ENCODE measurements at places on chromosomes 4 and X. TPM values are rescaled to one million over a fixed set of nuclear protein-coding genes. Genes with fewer than 3 reads are reported as not detected.

- peak; percentile 72 for DNase-seq
Measured at GRCh38 chr4:40325406-40326019, 9.6 kb upstream of the CHRNA9 start.

GRCh38 chr4:128155231-128155855, 94.2 kb downstream of the LARP1B start:
- DNase-seq, result no peak

DNA sequence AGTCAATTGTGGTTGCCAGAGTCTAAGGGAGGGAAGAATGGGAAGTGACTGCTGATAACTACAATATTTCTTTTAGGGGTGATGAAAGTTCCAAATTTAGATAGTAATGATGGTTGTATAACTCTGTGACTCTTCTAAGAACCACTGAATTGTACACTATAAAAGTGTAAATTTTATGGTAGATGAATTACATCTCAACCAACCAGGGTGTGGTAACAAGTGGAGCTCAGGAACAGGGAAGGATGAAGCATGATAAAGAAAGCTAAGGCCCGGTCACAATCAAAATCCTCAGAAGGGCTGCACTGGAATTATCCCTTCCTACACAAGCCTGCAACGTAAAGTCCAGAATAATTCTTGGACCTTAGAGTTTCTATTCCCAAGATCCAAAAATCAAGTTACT, 143.2 kb downstream of the PPARGC1A start:
- no peak for DNase-seq

ASB5 gene
- total RNA-seq, result 0.57 TPM

GRCh38 chrX:50973199-50973598, 62.7 kb downstream of the BMP15 start:
- no peak for DNase-seq

GRCh38 chr4:89889289-89889688, 5.4 kb upstream of the MMRN1 start:
- DNase-seq, result peak; percentile 10

GRCh38 chr4:143399113-143399949, 62.7 kb downstream of the GAB1 start:
- DNase-seq, result peak; percentile 38

DNA sequence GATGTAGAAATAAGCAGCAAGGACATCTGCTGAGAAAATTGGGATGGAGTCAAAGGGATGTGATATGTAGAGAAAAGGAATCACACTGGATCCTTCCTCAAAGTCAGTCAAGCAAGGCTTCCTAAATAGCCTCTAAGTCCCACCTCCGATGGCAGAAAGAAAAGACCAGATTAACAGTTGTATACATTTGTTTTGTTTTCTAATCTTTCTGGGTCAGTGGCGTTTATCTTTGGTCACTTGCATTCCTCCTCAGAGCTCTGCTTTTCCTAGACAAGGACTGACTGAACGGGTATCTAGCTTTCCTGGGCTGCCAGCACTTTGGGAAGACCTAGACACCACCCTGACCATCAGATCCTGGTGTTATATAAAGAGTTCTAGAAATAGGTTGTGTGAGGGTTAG, 23.2 kb downstream of the PACRGL start:
- no peak for DNase-seq

- DNase-seq, result no peak
Measured at GRCh38 chrX:97797076-97797475, 913.4 kb downstream of the RPA4 start.

DNA sequence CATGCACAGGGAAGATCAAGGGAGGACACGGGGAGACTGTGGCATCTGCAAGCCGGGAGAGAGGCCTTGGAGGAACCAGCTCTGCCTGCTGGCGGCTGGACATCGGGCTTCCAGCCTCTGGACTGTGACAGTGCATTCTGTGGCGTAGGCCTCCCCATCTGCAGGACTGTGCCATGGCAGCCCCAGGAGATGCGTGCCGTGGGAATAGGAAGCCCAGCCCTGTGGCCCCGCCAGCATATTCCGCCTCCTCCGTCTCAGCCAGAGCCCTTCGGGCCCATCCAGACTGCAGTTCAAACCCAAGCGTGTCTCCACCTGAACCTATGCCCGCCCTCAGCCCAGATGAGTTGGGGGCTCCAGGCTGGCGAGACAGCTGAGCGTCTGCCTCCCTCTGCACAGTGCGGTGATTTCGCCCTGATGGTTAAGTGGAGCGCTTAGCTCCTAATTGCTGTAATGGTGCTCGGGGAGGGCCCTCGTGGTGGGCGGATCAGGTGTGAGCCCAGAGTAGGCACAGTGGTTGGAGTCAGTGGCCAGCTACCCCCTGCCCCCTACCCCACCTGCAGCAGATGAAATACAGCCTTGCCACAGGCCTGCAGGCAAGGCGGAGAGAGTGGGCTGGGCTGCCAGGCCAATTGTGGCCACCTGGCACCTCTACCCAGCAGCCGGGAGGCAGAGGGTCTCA, 133.9 kb downstream of the HMX1 start:
- DNase-seq, result no peak

- DNase-seq, result no peak
Measured at GRCh38 chrX:57137501-57137900, 304 bp upstream of the SPIN2A start.

SOWAHB gene
- not detected for total RNA-seq

IGSF1 gene
- 0.89 TPM for total RNA-seq

DNA sequence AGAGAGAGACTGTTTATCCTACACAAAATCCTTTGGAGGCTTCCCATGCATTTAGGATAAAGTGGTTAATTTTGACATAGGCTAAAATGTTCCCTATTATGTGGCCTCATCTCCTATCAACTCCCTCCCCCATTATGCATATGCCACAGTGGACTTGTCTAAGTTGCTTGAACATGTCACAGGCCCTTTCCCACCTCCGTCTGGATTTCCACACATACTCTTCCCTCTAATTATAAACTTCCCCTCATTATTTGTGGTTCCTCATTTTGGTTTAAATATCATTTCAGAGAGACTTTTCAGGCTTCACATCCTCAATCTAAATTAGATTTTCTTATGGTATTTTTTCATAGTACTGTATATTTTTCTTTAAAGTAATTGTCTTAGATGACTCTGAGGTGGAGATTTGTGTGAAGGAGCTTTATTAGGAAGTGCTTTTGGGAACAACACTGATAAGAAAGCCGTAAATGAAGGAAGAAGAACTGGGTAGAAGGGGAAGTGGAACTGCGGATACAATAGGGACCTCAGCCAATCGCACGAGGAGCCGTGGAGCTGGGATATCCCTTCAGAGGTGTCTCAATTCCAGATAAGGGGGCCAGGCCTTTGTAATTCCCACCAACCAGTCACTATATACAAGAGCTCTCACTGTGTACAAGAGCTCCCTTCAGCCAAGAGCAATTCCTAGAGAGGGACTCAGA, 7.9 kb downstream of the C4orf17 start:
- no peak for DNase-seq

- DNase-seq, result no peak
Measured at GRCh38 chr4:7831330-7831729, 108.3 kb downstream of the AFAP1 start.

DNA sequence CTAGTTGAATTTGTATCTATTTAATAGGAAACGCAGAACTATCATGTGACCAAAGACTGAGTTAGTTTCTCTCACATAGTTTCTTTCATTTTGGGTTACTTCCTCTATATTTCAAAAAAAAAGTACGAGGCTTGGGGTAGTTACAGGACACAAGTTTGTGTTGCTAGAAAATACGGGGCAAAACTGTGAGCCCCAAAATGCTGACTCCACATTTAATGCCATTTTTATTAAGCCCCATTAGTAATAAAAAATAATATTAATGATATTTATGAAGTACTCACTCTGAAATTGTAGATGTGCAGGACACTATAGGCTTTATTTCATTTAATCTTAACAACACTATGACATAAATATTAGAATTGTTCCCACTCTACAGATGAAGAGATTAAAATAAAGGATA, 268.6 kb downstream of the DTHD1 start:
- DNase-seq, result no peak

GRCh38 chr4:24796620-24797019, 1.2 kb downstream of the SOD3 start:
- no peak for DNase-seq

DNA sequence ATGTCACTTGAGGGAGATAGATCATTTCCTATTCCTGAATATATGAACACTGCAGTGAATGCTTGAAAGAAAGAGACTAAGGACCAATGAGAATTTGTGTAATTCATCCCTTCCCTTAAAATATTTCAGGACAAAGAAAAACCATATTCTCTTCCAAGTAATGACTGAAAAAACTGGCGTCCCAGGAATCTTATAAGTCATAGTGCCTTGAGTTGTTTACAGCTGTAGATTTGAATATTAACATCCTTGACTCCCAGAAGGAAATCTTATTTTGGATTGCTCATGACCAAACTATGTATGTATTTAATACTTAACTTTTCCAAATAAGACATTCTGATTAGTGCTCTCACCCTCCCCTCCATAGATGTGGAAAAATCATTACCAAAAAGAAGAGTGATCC, 55.5 kb downstream of the CLDN22 start:
- DNase-seq, result peak; percentile 15

GRCh38 chr4:2276581-2277325, 14.8 kb upstream of the MXD4 start:
- DNase-seq, result no peak

AKAP14 gene
- total RNA-seq, result not detected

- DNase-seq, result no peak
Measured at GRCh38 chr4:47415719-47416118, 47.8 kb downstream of the COMMD8 start.

DNA sequence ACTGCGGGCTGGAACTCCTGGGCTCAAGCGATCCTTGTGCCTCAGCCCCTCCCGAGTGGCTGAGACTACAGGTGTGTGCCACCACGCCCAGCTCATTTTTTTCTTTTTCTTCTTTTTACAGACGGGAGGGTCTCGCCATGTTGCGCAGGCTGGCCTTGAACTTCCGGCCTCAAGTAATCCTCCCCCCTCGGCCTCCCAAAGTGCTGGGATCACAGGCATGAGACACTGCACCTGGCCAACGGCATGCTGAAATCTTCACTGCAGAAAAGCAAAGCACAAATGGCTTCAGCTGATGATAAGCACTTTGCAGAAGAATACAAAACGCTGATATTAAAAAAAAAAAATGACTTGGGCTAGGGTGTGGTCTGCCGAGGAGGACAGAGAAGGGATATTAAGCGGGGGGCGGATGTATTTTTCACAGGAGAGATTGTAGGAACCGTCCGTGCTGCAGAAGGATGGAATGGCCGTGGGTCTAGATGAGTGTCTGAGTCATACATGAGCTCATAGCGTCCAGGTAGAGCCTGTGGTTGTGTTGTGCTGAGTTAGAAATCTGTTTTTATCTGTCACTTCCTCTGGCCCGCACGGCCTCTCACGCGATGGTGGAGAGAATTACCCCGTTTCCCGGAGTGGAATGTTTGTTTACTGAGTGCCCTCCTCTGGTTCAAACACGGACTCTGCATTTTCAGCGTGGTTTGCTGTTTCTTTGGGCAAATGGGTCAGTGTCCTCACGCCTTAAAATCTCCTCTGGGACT, 8.5 kb upstream of the AKAP17A start:
- peak; percentile 92 for DNase-seq

DNA sequence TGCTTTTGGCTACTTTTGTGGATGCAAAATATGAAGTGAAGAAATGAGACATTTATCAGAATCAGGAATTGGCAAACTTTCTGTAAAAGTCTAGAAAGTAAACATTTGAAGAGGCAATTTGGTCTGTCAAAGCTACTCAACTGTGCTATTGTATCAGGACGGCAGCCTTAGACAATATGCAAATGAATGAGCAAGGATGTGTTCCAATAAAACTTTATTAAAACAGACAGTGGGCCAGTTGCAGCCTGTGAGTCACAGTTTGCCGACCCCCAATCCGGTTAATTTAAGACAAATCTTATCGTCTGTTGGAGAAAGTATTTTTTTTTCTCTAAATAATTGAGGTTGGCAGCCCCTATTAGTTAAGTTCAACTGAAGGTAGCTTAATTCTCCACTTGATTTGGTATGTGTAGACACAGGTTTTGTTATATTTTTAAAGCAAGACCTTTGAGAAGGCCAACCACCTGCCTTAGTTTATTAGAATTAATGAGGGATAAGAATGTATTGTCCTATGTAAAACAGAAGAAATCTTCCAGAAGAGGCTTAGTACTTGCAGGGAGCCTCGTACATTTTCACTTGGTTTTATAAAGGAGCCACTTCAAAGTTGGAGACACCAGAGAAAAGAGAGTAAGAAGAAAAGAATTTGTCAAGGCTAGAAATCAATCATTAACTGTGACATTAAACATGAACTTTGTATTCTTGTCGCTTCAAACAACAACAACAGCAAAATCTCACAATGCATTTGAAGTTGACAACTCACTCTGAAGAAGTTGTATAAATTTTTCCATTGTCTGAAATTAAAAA, 81.6 kb upstream of the FAT1 start:
- DNase-seq, result no peak

GRCh38 chr4:92183825-92184224, 119.9 kb upstream of the GRID2 start:
- DNase-seq, result no peak

CT45A10 gene
- not detected for total RNA-seq

NDNF gene
- 0.37 TPM for total RNA-seq

CD38 gene
- 0.44 TPM for total RNA-seq

DNA sequence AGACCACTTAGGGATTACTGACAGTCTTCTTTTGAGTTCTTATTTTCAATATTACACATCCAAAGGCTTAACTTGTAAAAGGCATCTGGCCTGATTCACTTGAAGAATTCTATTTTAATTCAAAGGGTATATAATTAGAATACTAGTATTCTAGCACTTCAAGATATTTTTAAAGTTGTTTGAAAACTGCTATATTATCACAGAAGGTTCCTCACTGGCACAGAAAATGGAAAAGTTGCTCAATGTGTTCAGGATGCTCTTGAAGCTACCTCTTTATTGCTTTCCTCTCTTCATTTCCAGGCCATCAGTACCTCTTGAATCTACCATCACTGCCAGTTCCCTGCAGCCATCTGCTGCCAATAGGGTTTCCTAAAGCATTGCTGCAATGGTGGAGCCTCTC, 271.4 kb downstream of the KCNIP4 start:
- DNase-seq, result no peak

DNA sequence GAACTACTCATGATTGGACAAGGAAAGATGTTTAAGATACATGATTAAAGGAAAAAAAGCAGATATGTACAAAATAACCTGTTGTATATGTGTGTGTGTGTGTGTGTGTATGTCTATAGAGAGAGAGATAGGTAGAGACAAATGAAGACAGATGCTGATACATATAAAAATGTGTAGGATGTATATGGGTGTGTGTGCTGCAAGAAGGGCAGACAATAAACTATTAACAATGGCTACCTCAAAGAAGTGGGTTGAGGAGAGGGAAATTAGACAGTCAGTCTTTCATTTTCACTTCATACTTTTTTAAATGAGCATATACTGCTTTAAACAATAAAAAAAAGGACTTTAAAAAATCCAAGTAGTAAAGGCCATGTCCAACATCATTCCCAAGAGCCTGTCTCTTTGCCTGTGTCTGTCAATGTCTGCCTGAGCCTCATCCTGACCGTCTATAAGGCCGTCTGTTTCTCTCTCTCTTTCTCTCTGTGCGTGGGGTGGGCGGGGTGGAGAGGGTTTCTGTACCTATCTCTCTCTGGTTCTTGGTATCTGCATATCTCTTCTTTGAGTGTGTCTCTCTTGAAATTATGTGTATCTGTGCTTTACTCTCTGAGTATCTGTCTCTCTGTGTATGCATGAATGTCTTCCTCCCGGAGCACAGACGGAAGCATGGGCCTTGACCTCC, 62.8 kb downstream of the LRBA start:
- no peak for DNase-seq

- no peak for DNase-seq
Measured at GRCh38 chr4:140808256-140808655, 52.1 kb upstream of the TBC1D9 start.

GRCh38 chr4:109472343-109472761, 38.7 kb downstream of the SEC24B start:
- DNase-seq, result peak; percentile 86
